ENCODE measurements at places on chromosomes 2 and 18.
A peak's percentile ranks its signal among the peaks of the same experiment; 100 is the strongest.

DNA sequence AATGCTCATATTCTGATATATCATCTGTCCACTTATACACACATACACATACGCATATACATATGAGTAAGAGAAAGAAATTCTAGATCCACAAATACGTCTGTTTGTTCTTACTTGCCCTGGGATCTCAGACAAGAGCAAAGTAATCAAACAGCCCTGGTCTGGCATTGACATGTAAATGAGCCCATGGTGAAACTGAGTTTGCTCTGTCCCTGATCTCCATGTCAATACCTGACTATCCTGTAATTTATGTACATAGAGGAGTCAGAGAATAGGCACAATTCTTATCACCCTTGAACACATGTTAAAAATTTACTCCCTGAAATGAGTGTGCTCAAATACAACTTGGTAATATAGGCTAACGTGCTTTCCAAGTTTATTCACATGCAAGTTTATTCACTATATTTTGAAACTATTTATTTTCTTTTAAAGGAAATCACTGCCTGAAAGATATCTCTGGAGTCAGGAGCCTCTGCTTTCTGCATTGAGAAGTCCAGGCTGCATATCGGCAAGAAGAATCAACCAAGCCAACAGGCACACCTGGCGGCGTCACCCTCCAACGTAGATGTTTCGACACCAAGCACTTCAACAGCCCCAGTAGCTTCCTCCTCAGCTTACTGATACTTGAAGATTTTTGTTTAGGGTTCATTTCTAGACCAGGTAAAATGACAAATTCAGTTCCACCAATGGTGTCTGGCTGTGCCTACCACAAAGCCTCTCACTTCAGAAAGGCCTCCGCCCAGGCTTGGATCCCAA is 100.6 kb downstream of the CMPK2 start:
- no peak for DNase-seq

GRCh38 chr2:28276076-28276618 is 116.5 kb upstream of the FOSL2 start:
- peak; percentile 30 for DNase-seq

- DNase-seq, result no peak
Observed at GRCh38 chr2:239259603-239260298, 141.1 kb downstream of the HDAC4 start.

DNA sequence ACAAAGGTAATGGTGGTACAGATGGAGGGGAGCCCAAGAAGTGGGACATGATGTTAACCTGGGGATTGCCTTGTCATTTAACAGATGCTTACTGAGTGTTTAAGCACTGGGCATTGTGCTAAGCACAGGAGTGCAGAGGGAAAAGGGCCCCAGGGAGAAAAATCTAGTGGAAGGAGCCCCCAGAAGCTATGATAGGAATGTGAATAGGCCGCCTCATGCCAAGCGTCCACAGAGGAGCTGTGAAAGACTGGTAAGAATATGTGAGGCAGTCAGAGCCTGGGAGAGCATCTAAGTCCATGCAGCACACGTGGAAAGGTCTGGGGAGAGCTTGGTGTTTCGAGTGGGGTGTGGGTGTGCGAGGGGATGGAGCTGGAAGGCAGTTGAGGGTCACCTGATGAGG is 5.5 kb downstream of the ZNF532 start:
- no peak for DNase-seq

- DNase-seq, result no peak
Observed at GRCh38 chr2:17543848-17544247, 3.4 kb downstream of the VSNL1 start.

GRCh38 chr2:226644399-226644865 is 155.2 kb downstream of the IRS1 start:
- no peak for DNase-seq

DNA sequence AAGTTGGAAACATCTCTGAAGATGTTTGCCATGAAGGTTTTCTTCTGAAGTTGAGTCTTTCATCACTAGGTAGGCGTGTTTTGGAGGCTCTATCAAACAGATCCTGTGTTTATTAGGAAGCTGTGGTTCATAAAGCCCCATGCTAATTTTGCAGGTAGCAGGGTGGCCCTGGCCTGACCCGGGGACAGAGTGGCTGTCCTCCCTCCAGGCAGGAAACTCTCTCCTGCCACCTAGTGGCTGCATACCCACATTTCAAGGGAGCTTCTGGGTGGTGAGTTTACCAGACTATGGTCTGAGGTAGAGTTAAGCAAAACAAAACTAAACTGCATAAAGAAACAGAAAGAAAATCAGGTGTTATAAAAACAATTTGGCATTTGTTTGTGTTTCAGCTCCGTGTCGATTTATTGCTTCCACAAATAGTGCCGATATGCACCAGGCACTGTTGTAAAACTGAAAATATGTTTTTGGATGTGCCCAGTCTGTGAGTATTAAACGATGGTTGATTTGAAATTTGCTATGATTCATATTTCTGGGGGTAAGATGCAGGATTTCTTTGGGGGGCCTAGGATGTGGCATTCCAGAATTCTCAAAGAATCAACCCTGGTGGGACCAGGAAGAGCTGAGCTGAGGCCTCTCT is 26.0 kb upstream of the IL37 start:
- DNase-seq, result peak; percentile 85

- no peak for DNase-seq
Observed at GRCh38 chr2:118968042-118968441, 26.0 kb downstream of the MARCO start.

GRCh38 chr2:37689751-37690150 is 18.3 kb upstream of the CDC42EP3 start:
- DNase-seq, result no peak

GRCh38 chr18:9475643-9476591 is 604 bp downstream of the RALBP1 start:
- DNase-seq, result peak; percentile 84

DNA sequence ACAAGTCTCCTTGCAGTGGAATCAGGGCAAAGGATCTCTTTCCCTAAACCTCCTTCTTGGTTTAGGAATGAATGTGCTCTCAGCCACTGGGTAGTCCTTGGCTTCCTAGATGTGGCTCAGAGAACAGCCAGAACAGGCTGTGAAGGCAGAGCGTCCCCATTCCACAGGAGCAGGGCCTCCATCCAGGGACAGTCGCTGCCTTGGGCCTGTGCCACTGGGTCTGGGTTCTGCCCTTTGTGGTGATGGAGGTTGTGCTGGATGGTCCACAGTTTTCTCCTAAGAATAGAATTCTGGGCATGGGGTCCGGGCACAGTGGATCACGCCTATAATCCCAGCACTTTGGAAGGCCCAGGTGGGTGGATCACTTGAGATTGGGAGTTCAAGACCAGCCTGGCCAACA is 516.5 kb upstream of the RAB6C start:
- no peak for DNase-seq

DNA sequence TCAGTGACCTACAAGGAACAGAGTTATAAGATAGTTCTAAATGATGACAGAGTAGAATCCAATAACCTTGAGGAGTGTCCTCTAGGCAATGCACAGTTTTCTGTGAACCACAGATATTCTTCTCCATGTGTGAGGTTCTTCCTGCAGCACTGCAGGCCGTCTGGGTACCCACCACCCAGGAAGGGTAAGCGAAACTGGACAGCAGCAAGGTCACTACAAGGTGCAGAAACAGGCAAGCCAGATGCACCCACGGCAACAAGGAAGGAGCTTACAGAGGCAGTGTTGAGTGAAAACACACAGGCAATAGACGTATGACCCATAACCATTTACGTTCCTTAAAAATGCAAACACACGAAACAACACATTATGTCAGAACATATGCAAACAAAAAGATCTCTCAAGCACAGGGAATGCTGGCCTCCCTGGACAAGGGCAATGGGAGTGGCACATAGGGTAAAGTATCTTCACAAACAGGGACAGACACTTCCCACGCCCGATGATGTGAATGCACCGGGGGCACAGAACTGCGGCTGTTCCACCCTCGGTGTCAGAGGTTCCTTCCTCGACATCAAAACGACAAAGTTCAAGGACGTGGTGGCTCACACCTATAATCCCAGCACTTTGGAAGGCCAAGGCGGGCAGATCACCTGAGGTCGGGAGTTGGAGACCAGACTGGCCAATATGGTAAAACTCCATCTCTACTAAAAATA is 84.1 kb downstream of the NDUFA10 start:
- no peak for DNase-seq

GRCh38 chr2:191301971-191302370 is 56.8 kb downstream of the MYO1B start:
- DNase-seq, result no peak

- no peak for DNase-seq
Observed at GRCh38 chr2:229636571-229636970, 77.8 kb downstream of the DNER start.

GRCh38 chr2:37506407-37507050 is 162.1 kb downstream of the QPCT start:
- peak; percentile 11 for DNase-seq

DNA sequence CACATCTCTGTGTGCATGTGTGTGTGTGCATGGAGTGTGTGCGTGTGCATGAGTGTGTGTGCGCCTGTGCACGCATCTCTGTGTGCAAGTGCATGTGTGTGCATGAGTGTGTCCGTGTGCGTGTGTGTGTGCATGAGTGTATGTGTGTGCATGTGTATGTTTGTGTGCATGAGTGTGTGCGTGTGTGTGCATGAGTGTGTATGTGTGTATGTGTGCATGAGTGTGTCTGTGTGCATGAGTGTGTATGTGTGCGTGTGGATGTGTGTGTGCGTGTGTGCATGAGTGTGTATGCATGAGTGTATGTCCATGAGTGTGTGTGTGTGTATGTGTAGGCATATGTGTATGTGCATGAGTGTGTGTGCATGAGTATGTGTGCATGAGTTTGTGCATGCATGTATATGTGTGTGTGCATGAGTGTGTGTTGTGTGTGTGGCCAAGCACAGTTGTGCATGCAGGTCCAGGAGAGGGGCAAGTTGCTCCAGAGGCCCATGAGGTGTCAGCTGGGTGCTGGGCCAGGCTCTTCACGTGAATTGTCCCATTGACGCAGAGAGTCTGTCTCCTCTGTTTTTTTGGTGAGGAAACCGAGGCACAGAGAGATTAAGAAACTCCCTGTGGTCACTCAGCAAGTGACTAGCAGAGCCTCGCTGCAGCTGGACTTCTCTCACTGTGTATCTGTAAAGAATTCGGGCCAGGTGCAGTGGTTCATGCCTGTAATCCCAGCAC is 75.5 kb downstream of the ASB1 start:
- no peak for DNase-seq

GRCh38 chr2:58923869-58924268 is 682.7 kb upstream of the FANCL start:
- DNase-seq, result no peak

- DNase-seq, result no peak
Observed at GRCh38 chr18:79901665-79902064, 49.8 kb downstream of the SLC66A2 start.

DNA sequence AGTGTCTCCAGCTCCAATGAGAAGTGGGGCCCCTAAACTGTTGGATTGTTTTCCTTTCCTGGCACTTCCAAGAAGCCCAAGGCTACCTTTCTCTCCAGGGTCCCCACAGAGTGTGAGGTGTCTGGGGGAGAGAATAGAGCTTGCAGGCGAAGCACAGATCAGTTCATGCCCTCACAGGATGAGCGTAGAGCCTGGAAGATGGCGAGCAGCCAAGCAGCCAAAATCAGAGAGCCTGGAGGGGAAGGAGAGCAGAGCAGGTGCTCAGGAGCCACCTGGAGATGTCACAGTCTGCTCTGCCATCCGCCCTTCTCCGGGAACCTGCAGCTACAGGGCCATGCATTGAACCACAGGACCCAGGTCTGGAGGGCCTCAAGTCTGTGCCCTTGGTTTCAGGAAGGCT is 54.7 kb upstream of the TCF7L1 start:
- DNase-seq, result no peak

- DNase-seq, result no peak
Observed at GRCh38 chr18:62790871-62791772, 75.8 kb downstream of the PHLPP1 start.

DNA sequence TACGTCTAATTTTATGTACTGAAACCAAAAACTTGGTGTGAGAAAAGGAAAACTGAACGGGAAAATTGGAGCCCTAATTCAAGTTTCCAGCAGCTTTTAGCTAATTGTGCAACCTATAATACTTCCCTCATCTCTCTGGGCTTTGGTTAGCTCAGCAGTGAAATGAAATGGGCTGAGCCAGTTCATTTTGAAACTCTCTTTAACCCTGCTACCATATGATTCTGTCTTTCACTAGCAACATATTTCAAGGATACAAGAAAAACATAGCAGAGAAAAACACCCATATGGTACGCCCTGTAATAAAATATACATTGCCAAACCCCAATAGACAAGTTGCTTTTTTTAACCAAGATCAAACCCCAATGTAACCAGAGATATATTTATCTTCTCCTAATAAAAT is 799 bp downstream of the SYT4 start:
- no peak for DNase-seq

DNA sequence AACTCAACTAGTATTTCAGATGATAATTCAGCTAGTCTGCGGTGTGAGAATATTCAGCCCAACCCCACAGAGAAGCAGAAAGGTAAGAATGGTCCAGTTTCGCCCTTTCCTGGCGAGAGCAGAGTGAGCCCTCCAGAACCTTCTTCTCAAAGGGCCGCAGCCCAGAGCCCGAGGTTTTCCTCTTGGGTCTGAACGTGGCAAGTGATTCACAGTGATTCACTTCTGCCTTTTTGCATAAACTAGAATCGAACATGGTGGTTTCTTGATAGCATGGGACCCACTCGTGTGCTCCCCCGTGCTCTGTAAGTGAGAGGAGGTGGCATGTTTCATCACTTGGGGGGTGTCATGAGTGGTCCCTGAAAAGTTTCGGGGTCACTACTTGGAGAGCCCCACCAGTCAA is 24.2 kb downstream of the TRAF3IP1 start:
- DNase-seq, result no peak

- no peak for DNase-seq
Observed at GRCh38 chr2:12514168-12514567, 202.6 kb upstream of the TRIB2 start.

- no peak for DNase-seq
Observed at GRCh38 chr18:80108121-80108536, 933 bp upstream of the ADNP2 start.

GRCh38 chr18:55318951-55319441 is 269.0 kb downstream of the TCF4 start:
- no peak for DNase-seq

GRCh38 chr2:241677392-241677791 is 9.2 kb downstream of the DTYMK start:
- DNase-seq, result no peak

DNA sequence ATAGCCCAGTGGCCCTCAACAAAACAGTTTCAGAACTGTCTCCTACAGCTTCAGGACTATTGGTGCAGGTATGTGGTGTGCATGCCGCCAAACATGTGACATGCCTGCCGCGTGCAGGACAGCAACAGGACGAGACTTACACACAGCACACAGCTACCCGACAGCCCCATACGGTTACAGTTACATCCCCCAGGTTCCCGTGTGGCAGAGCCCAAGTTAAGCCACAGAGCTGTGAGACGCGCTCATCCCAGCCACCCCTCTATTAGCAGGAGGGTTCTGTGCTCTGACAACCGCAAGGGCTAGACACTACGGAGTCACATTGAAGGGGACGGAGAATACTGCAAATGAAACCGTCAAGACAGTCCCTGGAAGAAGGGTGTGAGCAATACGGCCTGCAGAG is 16.4 kb upstream of the TUBB6 start:
- no peak for DNase-seq

- DNase-seq, result peak; percentile 67
Observed at GRCh38 chr18:58615140-58616132, 13.5 kb downstream of the ALPK2 start.
